GM12864 (cell line): ENCODE measurements at places on chromosomes 4 and X.

DNA sequence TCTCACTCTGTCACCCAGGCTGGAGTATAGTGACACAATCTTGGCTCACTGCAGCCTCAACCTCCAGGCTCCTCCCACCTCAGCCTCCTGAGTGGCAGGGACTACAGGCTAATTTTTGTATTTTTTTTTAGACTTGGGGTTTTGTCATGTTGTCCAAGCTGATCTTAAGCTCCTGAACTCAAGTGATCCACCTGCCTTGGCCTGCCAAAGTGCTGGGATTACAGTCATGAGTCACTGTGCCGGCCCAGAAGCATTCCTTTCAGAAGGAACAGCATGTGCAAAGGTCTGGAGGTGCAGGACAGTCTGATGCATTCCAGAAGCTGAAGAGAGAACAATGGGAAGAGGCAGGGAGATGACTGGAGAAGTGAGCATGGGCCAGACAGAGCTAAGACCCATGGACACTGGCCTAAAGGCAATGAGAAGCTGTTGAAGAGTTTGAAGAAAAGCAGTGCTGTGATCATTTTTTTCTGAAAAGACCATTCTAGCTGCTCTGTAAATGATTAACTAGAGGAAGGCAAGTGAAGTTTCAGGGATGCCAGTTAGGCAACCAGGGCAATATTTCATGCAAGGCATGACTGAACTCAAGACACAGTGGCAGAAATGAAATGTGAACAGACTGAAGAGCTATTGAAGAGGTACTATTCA is 43.2 kb downstream of the MANBA start:
- no peak for DNase-seq

DNA sequence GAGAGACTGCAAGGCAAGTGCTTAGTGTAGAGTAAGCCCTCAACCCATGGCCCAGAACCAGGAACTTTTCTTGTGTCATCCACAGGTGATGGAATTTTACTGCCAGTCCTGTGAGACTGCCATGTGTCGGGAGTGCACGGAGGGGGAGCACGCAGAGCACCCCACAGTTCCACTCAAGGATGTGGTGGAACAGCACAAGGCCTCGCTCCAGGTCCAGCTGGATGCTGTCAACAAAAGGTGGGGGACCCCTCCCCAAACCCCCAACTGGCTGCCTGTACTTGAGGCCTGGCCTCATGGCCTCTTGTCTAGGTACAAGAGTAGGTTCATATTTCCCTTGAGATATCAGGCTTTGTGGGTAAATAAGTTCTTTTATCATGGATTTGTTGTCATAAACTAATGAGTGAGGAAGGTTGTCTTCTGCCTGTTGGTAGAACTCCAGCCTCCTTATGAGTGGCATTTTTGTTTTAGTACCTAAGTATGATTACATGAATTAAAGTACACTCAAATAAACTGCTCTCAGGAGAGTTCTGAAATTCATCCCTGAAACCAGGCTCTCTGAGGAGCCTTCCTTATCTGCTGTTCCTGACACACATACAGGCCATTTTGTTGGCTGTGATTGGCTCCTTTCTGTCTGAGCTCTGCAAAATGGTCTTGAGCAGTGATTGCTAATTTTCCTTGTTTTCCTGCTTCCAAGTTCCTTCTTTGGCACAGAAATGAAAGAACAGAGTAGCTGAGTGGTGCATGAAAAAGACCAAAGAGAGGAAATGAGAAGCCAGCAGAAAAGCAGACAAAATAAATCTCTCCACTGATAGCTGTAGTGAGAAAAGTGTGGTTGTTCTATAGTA is 51.4 kb upstream of the MND1 start:
- DNase-seq = no peak

DNA sequence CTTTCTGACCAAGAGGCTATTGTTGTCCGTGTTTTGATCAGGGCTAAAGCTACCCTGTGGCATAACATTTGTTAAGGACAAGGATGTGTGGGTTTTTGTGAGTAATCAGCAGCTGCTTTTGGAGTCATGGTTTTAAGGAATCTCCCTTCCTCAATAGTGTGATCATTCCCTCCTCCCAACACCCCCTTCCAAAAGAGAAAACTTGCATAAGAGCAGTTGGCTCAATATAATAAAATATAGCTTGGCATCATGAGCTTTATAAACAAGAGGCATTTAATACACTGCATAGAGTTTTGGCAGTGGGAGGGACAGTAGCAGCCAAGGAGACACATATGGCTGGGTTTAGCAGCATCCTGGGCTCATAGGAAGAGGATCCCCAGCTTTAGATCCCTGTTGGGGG is 84.7 kb downstream of the NHS start:
- no peak for DNase-seq

GRCh38 chr4:8847764-8848163 is 23.9 kb downstream of the HMX1 start:
- no peak for DNase-seq

- DNase-seq = no peak
These were observed 77.0 kb upstream of the STX18 start for GRCh38 chr4:4618847-4619246.

DNA sequence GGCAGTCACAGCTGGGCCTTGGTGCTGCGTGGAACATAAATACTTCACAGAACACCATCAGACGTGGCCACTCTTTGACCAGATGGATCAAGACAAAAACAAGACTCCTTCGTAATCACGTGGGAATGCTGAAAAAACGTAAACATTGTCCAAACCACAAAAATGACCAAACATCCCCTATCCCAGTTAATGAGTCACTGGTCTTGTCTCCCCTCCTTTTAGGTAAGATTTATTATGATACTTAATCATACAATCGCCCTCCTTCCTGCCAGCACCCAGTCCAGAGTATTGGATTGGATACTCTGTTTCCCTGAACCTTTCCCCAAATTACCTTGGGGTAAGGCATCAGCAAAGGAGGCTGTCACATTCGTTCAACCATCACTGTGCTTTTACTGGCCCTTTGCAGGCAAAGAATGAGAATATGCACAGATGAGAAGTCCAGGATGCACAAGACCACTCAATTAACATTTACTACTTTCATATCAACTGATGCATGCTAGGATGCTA is 601 bp upstream of the TCEANC start:
- no peak for DNase-seq

DNA sequence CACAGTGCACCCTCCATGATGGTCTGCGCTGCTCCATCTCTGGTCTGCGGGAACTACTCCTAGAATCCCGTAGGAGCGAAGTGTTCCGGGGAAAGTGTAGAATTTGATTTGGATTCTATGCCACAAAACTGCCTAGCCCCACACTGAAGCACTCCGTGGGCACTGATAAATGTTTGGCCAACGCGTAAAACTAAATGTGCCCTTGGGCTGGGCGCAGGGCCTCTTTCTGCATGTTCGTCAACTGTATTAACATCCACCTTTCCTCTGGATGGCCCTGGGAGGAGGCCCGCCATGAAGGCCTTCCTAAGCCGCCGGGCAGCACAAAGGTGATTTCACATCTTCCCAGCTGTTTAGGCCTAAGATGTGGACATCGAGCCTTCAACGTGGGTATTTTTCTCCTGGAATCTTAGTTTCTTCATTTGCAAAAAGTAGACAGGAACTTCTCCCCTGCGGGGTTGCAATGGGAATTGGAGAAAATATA is 2.6 kb downstream of the MSX1 start:
- DNase-seq = no peak

DNA sequence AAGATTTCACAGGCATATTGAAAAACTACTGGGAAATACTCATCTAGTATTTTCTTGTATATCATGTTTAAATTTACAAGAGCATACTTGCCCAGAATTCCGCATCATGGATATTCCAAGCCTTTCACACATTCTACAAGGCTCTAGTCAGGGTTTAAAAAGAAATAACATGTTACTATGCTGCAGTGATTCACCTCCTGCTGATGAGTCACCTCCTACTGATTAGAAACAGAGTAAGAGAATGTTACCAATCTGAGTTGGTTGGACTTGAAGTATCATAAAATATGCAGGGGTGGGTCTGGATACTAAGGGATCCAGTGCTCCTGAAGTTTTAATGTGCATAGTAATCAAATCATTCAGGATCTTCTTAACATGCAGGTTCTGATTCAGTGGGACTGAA is 192.0 kb upstream of the ANK2 start:
- no peak for DNase-seq

- DNase-seq = no peak
These were observed 767 bp upstream of the SMIM20 start for GRCh38 chr4:25913056-25913850.

DNA sequence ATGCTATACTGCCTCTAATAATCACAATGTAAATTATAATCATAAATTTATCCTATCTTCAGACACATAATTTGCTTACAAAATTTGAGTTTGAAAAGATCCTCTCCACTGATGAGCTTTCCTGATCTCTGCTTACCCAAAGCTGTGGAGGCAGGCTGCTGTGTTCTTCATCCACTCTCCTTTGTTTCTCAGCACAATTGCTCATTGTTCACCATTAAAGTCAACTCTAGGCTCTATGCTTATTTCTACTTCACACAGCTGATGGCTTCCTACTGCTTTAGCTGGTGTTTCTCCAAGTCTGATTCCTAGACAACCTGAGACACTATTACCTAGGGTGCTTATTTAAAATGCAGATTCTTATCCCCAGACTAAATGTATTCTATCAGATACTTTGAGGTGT is 319.7 kb downstream of the PCDH18 start:
- DNase-seq = no peak

DNA sequence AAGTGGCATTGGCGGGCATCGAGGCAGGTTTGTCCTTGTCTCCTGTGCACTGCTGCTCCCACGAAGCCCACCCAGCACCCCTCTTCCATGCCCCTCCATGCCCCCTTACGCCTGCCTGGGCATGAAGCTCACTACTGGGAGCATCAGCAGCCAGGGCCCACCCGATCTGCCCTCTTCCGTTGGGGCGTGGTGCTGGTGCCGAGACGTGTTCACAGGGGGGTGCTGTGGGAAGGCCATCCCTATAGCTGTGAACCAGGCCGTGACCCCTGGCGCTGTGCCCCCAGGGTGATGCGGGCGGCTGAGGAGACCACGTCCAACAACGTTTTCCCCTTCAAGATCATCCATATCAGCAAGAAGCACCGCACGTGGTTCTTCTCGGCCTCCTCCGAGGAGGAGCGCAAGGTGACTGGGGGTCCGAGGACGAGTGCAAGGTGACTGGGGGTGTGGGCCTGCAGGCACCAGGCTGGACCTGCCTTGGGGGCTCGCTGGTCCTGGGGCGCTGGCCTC is 19.3 kb upstream of the ADD1 start:
- DNase-seq = no peak

- no peak for DNase-seq
These were observed 342.8 kb downstream of the DHX15 start for GRCh38 chr4:24241511-24241910.

GRCh38 chrX:37776283-37776986 is 3.4 kb upstream of the CYBB start:
- DNase-seq = no peak

GRCh38 chr4:148315049-148315448 is 127.2 kb downstream of the NR3C2 start:
- DNase-seq = no peak

DNA sequence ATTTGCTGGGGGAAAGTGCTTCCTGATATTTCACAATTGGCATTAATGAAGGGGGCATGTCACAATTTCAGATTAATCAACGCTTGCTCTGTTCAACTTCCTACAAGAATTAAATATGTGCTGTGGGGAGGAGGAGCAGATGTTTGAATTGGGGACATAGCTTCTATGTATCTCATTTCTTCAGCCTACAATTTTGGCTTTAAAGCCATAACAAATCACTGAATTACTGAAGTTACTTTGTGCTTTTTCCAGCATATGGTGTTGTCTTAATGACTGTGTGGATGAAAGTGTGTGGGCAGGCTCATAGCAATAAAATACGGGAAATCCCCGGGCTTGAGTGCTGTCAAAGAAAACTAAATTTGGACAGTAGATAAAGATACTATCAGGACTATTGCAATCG is 813 bp downstream of the TLR7 start:
- no peak for DNase-seq

- no peak for DNase-seq
These were observed 11.2 kb upstream of the TAB3 start for GRCh38 chrX:30900227-30900626.

DNA sequence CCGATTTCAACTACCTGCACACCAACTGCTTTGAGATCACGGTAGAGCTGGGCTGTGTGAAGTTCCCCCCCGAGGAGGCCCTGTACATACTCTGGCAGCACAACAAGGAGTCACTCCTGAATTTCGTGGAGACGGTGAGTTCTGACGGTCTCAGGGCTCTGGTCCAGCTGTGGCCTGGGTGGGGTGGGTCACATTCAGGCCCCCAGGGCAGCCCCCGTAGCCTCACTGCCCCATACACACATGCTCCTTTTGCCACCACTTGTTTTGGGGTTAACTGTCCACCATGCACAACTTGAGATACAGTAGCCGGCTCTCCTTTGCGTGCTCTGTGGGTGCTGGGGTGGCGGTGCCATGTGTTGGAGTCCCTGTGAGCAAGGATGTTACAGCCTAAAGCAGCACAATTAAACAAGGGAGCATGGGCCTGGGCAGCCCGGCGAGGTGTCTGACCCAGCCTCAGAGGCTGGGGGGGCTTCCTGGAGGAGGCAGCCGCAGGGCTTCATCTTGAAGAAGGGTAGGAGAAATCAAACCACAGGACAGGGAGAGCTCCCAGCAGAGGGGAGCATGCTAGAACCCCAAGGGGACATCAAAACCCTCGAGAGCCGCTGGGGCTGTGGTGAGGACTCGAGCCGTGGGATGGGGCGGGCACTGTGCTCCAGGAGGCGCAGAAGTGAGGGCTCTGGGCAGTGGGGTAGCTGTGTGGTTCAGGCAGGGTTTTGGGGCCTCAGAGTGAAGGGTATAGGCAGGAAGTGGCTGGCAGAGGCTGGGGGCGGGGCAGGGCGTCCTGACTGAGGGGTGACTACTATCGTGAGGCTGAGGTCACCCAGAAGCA is 22.0 kb downstream of the CPZ start:
- no peak for DNase-seq
